GM23338 (cell line): ENCODE measurements at places on chromosomes 3 and 15. TPM values are rescaled to one million over a fixed set of nuclear protein-coding genes. Genes with fewer than 3 reads are reported as not detected.

The CHDH gene
- 6.6 and 31.4 TPM in 2 replicates for total RNA-seq

The PARP6 gene
- total RNA-seq: 17.8 and 28.1 TPM in 2 replicates

The FEM1B gene
- 82.0 and 82.4 TPM in 2 replicates for total RNA-seq

The RLBP1 gene
- not detected in 2 replicates for total RNA-seq

The SLC22A13 gene
- total RNA-seq: 0.47 and 0.66 TPM in 2 replicates

The PLCH1 gene
- total RNA-seq: 24.4 and 25.3 TPM in 2 replicates

The PDCD10 gene
- 95.2 and 108 TPM in 2 replicates for total RNA-seq

The CPLX3 gene
- 0.62 and 0.66 TPM in 2 replicates for total RNA-seq

The RETNLB gene
- total RNA-seq: not detected in 2 replicates

The NPAP1 gene
- total RNA-seq: 0.24 and 0.47 TPM in 2 replicates

GRCh38 chr3:194046995-194047645, 88.8 kb upstream of the HES1 start:
- DNase-seq: no peak

DNA sequence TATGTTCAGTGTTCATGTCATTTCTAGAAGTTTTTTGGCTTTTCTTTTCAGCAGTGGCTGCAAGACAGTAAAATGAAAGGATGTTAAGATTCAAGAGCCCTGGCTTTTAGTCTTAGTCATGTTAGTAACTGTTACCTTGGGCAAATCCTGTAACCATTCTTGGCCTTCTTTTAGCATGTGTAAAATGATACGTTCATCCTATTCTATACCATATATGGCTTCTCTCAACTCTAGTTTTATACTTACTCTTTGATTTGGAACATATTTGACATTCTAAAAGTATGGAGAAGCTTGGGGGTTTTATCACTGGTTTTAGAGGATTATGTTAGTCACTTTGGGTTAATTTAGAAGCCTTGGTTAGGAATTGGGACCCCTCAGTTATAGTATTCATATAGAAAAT, 20.1 kb downstream of the GTF2E1 start:
- no peak for DNase-seq

- no peak for DNase-seq
These were observed 12.2 kb downstream of the DUOX2 start for GRCh38 chr15:45101749-45102148.

DNA sequence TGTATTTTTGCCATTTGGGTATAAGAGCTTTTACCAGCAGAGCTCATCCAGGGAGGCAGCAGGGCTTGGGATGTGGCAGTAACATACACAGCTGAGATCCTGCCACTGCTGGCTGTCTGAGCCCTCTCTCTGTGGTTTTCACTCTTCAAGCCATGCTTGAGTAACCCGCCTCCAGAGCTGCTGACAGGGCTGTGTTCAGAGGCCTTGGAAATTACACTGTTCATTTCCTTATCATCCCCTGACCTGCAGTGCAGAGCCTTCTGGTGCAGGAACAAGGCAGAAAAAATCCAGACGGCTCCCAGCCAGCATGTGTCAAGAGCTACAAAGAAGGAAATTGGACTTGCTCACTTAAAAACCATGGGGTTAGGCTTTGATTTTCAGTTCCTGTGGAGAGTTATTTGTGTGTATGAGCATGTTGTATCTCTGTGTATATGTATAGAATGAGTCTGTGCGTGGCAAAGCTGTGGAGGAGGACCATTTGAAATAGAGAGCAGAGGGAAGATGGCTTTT, 47.0 kb downstream of the ZNF609 start:
- DNase-seq: no peak

- no peak for DNase-seq
These were observed 214.6 kb upstream of the MDFIC2 start for GRCh38 chr3:70527026-70527425.

DNA sequence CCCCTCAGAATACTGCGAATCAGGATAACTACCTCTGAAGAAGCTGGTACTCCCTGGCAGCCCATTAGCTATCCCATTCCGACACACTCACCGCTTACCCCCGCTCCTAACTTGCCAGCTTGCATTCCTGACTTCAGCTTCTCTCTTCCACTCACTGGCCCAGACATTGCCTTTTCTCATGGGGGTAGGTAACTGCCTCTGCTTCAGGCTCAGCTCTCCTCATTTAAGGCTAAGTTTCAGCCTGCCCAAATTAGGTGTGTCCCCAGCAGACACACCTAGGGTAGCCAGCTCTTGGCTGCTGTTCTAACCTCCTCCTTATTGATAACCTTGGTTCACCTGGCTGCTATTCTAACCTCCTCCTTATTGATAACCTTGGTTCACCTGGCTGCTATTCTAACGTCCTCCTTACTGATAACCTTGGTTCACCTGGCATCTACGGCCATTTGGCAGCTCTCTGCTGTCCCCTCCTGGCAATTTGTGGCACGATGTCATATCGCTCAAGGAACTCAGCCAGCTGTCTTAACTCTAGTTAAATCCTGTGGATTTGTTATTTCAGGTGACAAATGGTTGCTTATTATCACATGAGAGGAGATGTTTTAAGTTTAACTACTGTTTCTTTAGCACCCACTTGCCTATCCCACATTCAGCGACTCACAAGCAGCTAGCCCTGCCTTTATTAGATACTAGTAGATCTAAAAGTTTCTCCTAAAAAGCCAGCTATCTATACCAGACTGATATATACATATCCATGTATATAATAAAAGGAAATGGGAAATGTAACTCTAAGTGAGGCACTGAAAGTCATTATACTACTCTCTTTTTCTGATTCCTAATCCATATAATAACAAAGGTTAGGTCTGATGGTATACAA, 106.5 kb upstream of the ACP3 start:
- DNase-seq: peak; percentile 86

DNA sequence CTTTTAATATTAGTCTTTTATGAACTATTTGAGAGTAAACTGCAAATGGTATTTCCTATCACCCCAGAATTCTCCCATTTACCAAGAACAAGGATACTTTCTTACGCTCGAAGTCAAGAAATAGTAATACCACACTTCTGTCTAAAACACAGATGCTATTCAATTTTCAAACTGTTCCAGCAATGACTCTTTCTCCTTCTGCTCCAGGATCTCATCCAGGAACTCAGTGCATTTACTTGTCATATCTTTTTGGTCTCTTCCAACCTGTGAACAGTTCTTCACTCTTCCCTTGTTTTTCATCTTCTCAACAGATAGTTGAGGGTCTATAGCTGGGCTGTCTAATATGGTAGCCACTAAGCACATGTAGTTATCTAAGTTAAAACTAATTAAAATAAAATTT, 87.1 kb upstream of the GAP43 start:
- DNase-seq: no peak

- DNase-seq: no peak
These were observed 422.2 kb downstream of the MAGI1 start for GRCh38 chr3:65616563-65616962.

DNA sequence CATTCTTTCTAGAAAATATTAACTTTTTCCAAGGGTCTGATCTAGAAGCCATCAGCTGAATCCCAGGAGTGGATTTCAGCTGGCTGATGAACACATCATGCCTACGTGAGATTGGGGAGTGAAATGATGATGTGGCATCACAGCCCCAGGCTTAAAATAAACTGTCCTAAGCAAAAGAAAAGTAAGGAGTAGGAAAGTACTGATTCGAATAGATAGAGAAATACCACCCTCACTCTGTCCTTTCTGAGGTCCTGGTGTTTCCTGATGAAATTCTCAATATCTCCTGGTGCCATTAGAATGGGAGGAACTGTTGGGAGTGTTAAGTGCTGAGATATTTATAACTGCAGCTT, 376.8 kb upstream of the SEMA6D start:
- DNase-seq: no peak

DNA sequence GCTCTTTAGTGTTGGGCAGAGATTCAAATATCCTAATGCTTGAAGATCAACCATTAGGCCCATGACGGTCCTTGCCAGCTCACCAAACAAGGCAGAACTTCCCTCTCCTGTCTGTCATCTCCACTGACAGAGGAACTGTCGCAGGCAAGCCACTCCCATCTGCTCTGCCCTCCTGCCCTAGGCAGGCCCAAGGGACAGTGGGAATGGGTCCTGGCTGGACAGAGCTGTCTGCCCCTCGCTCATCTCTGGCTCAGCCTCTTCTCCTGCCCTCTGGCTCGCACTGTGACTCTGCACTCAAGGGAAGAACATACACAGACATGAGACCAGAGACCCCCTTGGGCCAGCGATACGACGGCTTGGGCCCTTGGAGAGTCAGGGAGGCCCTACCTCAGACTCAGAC, 7.6 kb upstream of the MUSTN1 start:
- no peak for DNase-seq

- no peak for DNase-seq
These were observed 481.8 kb upstream of the KCNMB2 start for GRCh38 chr3:178054471-178054870.

GRCh38 chr3:79016587-79017376, 751.0 kb downstream of the ROBO1 start:
- no peak for DNase-seq

DNA sequence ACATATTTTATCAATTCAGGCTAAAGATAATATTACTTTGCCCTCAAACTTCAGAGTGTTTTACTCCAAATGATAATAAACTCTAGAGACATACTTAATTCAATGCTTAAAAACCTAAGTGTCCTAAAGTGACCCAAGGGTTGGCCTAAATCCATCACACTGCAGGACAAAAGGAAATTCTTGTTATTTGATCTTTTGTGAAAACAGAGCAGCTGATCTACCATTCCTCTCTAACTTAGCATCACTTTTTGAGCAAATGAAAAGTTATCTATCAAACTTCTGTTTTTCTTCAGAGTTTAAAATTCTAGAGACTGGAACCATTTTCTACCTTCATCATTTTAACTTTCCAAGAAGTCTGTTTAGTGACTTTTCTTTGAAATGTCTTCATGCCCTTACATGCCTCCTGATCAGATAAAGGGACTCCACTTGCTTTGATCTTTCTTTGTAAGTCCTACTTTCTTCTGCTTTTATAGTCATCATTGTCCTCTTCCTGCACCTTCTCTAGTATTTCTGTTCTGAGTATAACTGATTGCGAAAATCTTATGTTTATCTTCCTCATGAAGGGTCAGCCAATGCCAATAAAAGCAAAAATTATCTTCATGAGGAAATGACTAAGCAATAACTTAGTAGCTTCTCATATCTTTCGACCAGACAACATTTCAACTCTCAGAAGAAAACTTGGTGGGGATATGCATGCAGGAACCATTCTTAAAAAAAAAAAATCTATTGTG, 378.7 kb upstream of the TGFBR2 start:
- DNase-seq: no peak

DNA sequence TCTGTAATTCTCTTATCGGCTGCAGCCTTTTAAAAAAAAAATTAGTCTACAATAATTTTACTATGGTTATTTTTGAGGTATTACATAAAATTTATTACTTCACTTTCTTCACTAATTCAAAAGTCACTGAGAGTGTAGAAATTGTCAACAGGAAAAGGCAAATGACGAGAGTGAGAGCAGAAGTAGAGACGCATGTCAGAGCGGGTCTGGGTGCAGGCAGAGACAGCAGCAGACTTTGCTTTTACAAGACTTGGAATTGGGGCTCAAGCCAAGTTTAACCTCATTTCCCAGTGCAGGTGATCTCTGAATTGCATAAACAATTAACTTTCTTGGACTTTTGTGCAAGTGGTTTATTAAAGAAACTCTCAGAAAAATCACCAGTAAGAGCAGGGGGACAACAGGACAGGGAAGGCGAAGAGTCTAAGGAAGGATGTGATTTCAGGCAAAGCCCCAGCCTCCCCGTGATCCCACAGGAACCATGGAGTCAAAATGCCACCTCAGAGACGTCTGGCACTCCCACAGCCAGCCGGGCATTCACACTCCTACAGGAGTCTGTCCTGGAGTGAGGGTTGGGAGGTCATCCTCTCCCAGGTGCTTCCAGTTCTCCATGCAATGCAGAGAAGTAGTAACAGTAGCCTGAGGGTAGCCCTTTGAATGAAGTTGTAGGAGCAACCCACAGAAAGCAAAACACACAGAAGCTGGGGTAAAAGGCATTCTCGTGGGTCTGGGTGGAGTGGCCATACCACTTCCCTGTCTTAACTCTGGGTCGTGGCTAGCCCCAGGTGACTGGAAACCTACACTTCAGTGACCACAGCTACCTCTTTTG, 274.0 kb upstream of the TGFBR2 start:
- DNase-seq: no peak

DNA sequence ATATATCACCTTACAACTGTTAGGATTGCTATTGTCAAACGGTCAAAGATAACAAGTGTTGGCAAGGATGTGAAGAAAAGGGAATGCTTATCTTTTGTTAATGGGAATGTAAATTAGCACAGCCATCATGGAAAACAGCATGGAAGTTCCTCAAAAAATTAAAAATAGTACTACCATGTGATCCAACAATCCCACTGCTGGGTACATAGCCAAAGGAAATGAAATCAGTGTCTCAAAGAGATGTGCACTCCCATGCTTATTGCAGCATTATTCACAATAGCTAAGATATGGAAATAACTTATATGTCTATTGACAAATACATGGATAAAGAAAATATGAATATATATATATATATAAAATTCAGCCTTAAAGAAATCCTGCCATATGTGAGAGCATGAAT, 274.6 kb downstream of the EDEM1 start:
- no peak for DNase-seq

GRCh38 chr15:29934251-29934650, 112.0 kb upstream of the TJP1 start:
- DNase-seq: no peak

DNA sequence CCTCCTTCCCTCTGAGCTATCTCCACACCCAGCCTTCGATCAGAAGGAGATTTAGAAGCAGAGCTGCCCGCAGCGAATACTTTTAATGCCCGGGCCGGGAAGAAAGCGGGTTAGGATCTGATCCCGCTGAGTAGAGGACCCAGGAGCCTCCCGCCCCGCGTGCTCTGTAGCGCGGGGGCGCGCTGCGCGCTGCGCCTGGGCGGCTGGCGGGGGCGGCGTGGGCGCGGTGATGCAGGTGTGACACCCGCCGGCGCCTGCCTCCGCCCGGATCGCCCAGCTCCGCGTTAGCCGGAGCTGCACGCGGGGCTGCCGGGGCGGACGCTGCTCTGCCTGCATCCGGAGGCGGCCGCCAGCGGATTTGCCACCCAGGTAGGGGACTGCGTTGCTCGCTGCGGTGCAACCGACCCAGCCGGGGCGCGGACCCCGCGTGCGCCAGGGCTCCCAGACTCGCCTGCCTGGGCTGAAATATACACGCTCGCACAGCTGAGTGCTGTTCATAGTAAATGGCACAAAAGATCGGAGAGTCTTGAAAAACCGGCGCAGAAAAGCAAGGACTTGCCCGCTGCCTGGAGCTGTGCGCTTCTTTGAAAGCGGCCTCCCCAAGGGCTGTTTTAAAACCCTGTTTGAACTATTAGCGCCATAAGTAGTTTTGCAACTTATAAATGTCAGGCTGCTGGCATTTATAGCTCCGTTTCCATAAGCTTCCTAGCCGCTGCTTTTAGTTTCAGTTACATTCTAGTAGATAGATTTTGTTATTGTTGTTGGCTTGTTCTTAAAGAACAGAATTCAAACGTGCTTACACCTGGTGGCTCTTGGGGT, at the start of gene SV2B:
Gene SV2B (plus strand): TSS at position 263 of the 819 bp plus-strand sequence. CDS start 126,007 bp downstream, outside the sequence.
- DNase-seq: peak; percentile 73

GRCh38 chr3:116848248-116848829, 138.8 kb downstream of the TUSC7 start:
- peak; percentile 14 for DNase-seq

DNA sequence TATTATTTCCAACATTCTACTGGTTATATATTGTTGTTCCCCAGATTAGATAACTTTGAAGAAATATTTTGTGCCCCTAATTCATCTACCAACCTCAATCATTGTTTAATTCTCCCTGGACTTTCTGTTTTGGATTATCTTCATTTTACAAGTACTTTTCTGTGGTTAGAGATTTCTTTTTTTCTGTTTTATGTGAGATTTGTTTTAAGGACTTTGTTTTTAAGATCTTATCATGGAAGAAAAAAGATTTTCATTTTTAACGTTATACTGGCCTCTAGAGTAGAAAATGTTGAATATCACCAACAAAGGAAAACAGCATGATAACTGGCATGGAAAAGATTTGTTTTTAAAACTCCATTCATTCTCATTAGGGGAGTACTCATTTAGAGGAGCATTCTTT, 210.9 kb upstream of the KCNMB2 start:
- peak; percentile 39 for DNase-seq
